ENCODE measurements at places on chromosomes 5 and 9.

DNA sequence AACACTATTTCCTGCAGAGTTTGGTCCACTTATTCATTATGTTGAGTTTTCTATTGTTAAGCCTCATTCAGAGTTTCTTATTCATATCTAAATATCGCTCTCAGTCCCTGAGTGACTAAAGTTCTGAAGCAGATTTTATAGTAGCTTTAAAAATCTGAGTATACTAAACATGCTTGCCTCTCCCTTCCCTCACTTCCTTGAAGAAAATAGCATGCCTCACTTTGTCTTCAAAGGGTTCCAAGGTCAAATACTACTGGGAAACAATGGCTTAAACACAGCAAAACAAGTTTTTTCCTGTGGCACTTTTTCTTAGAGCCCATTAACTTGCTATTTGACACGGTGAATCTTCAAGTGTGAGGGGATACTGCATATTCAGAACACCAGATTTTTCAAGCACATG is 41.1 kb upstream of the DAB2 start:
- DNase-seq, result no peak

DNA sequence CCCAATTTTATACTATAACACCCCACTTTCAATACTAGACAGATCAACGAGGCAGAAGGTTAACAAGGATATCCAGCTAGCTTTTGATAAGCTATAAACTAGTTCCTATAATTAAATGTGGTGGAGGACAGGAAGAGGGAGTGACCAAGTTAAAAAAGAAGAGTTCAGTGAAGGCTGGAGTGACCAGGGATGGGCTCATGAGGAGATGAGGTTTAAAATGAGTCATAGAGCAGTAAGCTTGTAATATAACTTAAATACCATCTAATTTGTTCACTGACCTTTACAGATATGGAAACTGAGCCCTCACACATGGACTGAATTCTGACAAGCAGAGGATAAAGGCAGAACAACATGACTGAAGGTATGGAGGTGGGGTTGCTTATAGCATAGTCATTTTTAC is 284.5 kb downstream of the SPATA31D1 start:
- no peak for DNase-seq

GRCh38 chr5:150347451-150347850 is 10.0 kb upstream of the TCOF1 start:
- no peak for DNase-seq

GRCh38 chr5:25570067-25570583 is 925.3 kb upstream of the CDH10 start:
- no peak for DNase-seq

GRCh38 chr5:96066386-96066719 is 104.7 kb upstream of the ELL2 start:
- no peak for DNase-seq

- DNase-seq, result peak; percentile 52
Measured at GRCh38 chr5:133359861-133360260, 252.5 kb downstream of the FSTL4 start.

DNA sequence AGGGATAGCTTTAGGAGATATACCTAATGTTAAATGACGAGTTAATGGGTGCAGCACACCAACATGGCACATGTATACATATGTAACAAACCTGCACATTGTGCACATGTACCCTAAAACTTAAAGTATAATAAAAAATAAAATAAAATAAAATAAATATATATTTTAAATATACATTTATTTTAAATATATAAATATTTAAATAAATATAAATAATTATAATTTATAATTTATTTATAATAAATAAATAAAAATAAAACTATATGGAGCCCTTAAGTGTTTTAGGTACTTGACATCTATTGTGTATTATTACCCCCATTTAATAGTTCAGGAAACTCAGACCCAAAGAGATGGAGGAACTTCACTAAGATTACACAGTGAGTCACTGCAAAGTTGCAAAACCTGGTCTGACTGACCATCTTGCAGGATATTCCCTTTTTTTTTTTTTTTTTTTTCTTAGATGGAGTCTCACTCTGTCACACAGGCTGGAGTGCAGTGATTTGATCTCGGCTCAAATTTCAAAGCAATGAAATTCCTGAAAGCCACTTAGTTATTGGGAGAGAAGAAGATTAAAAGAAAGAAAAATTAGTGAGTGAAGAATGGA is 5.8 kb upstream of the C5orf52 start:
- no peak for DNase-seq

GRCh38 chr5:15365070-15365469 is 134.9 kb upstream of the FBXL7 start:
- DNase-seq, result no peak

GRCh38 chr5:89342106-89342876 is 459.3 kb upstream of the MEF2C start:
- no peak for DNase-seq

GRCh38 chr5:62030326-62030725 is 275.7 kb upstream of the KIF2A start:
- no peak for DNase-seq

- no peak for DNase-seq
Measured at GRCh38 chr5:16791904-16792597, 144.0 kb downstream of the MYO10 start.

GRCh38 chr5:177430972-177431316 is 4.5 kb downstream of the GRK6 start:
- DNase-seq, result no peak

DNA sequence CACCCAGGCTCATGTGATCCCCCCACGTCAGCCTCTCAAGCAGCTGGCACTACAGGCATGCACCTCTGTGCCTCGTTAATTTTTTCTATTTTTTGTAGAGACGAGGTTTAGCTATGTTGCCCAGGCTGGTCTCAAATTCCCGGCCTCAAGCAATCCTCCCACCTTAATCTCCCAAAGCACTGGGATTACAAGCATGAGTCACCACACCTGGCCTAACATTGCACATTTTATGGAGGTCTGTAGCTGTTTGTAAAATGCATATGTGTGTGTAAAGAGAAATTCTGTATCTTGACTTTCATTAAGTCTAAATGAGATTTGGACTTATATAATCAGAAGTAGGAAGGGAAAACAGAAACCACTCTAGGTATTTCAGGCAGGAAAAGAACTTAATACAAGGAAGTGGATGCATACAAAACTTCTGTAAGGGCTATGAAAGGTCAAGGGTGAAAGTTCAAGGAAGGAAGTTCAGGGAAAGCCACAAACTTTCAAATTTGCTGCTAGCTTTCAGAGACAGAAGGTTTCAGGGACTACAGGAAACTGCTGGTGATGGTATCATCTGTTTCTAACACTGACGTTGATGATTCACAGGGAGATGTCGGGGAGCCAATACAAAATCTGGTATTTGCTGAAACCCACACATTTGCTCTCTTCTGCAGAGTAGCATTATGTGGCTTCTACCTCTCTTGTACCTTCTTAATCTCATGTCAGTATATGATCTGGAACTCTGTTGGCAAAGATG is 209.4 kb downstream of the PIK3R1 start:
- no peak for DNase-seq

DNA sequence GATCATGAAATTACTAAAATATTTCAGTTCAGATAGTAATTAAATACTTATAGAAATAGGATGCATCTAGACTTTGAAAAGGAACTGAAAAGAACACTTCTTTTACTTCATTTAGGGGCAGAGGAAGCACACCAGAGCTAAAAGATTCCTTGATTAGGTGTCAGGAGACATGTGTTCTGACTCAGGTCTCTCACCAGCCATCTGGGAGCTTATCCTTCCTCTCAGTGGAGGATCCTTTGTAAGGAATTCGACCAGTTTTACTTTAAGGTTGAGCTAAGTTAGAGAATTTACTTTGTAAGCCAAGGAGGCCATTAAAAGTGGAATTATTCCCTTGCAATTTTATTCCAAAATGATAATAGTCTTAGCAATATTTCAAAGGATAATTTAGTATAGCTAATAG is 16.7 kb downstream of the VCAN start:
- no peak for DNase-seq

DNA sequence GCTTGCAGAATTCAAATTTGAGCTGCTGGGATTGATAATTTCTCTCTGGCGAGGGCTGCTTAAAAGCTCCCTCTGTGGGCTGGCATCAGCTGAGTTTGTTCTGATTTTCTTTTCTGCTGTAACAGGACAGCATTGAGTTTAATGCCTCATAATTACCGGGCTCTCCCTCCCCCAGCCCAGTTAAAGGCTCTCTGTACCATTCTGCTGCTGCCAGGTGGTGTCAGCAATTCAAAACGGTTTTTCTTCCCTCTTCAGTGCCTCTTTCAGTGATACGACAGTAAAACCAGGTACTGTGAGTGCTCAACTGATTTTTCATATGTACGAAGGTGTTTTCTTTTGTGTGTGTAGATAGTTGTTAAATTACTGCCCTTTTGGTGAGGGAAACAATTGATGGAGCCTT is 509.3 kb upstream of the CTNND2 start:
- no peak for DNase-seq

DNA sequence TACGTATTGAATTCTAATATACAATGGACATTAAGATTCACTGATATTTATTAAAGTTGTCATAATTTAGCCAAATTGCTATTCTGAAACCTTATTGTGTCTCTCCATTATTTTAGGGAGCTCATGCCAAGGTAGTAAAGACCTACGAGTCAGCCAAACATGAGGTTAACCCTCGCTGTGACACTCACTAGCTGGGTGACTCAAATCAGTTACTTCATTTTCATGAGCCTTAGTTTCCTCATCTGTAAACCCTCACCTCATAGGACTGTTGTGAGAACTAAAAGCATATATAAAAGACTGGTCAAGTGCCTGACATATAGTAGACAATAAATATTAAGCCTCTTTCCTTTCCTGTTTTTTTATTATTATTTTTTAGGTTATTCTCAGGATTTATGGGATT is 44.0 kb upstream of the PCA3 start:
- no peak for DNase-seq

- DNase-seq, result no peak
Measured at GRCh38 chr5:138369706-138370105, 17.2 kb downstream of the KDM3B start.

DNA sequence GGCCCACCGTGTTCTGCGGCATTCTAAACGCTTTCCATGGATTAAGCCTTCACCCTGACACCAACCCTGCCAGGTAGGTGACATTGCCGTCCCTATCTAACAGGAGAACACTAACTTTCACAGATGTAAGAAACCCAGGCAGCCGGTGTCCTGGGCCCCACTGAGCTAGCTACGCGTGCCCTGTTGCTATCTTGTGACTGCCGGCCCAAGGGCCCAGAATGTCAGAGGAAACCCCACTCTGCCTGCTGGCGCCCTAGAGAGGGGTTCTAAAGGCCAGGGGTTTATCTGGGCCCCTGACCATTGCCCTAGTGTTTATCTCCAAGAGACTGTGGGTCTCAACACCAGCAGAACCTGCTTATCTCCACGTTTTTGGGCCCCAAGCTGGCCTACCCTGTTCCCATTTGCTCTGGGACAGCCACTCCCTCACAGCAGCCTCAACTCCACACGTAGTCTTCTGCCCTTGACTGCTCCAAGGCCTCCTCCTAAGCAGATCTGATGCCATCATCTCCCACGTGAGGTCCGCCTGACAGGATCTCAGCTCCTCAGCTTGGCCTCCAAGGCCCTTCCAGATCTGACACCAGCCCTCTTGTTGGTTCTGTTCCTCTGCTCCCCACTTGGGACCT is 18.1 kb upstream of the ZBTB34 start:
- DNase-seq, result no peak

- no peak for DNase-seq
Measured at GRCh38 chr5:57834829-57835608, 352.4 kb upstream of the ACTBL2 start.

DNA sequence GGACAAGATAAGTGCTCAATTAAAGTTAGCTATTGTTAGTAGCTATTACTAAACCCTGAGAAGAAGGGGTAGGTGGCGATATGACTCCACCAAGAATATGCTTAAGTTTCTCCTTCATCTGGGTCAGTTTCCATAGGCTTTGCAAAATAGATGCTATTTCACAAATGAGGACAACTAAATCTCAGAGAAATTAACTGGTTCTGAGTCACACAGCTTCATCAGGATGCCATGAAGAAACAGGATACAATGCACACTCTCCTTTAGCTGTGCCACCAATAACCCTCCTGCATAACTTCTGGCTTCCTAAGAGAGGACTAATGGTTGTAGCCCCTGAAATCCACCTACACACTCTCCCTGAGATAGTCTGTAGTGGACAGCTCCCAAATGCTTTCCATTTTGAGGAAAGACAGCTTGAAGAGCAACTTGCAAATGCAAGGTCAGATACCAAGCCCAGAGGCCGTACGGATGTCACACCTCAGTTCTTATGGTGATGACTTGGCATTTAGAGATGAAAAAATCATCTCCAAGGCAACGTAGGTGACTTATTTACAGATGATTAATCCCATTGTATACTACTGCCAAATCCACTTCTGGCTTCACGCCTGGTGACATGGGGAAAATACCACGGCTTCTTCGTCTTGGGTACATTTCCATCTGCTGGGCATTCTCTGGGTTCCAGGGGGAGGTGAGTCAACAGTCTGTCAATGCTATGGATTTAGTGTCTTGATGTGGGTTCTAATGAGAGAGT is 251.4 kb upstream of the IL12B start:
- DNase-seq, result no peak

GRCh38 chr9:134234687-134235359 is 70.5 kb upstream of the RNU6ATAC start:
- no peak for DNase-seq

DNA sequence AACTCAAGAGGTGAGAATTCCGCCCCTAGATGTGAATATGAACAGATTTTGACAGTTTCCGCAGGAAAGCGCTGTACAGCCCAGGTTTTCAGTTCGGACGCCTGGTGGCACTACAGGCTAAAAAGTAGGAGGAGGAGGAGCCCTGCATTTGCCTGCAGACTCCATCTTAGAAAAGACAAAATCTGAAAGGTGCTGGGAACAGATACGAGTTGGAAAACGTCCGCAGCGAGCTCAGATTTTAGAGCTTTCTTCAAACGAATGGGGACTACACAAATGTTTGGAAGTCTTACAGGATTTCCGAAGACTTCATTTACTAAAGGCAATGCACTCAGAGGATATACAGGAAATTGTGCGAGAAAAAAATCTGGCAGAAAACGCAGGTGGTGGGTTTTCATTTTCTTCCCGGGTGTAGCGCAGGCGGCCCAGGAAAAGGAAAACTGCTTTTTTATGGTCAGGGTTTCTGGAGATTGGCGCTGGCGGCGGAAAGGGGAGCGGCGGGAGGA is 9.9 kb upstream of the PCDHB2 start:
- no peak for DNase-seq

- no peak for DNase-seq
Measured at GRCh38 chr9:27977931-27978330, 404.6 kb upstream of the C9orf72 start.

- DNase-seq, result no peak
Measured at GRCh38 chr9:69370430-69370829, 45.4 kb downstream of the ENTREP1 start.

DNA sequence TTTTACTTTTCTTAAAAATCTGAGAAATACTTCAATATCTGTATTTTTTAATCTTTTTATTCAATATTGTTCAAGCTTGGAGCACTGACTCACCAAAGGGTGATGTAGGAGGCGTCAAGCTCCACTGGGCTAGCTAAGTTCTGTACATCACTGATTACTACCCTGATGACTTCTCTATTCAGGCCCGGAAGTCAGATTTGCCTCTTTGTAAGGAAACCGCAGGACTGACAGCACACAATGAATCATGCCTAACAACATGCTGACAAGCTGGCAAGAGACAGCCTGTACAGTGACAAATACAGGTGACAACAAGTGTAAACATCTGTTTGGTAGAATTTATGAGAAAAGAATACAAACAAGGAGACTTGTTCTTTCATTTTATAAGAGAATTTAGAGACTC is 627.9 kb upstream of the RORB start:
- no peak for DNase-seq
